Activated naive CD4-positive, alpha-beta T cell treated with anti-CD3 and anti-CD28 coated beads, Interleukin-2, amount 50 U/mL, for 72 hours (primary cell): ENCODE measurements at places on chromosomes 1 and 21. TPM values are rescaled to one million over a fixed set of nuclear protein-coding genes. Genes with fewer than 3 reads are reported as not detected.

Gene C8B
- not detected for total RNA-seq

Gene MYOG
- total RNA-seq: not detected

- no peak for DNase-seq
Observed at GRCh38 chr1:31000301-31000700, 65.2 kb downstream of the PUM1 start.

- no peak for DNase-seq
Observed at GRCh38 chr1:207838156-207839082, 72.5 kb downstream of the CD34 start.

DNA sequence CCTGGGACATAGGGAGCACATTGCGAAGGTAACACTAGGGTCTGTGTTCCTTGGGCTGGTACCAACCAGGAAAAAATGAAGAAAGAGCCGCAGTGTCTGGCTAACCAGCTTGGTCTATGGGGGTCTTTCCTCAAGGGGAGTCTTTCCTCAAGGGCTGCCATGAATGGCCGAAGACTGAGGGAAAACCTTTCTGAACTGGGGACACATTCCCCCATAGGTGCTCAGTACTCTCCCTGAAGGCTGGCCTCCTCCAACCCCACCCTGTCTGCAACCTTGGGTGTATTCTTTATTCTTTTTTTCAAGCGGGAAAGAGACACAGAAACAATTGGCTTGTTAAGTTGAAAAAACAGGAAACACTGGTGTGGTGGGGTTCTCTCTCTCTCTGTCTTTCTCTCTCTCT is 200.5 kb downstream of the BACH1 start:
- DNase-seq: no peak

DNA sequence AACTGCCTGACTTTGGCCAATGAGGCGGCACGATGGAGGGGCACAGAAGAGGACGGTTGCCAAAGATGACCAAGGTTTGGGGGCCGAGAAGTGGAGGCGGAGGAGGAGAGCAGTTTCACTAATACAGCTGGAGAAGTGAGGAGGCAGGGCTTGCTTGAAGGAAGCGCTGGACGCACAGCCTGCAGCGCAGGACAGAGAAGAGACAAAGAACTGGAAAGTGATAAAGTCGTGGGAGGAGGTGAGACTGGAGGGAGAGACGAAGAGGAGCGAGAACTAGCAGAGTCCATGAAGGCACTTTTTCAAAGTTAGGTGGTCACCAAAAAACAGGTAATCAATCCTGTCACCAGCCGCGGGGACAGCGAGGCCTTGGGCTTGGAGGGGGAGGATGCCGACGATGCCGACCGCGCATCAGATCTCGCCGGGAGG is 771 bp downstream of the PACC1 start:
- no peak for DNase-seq
